GOT3 (cell line): ENCODE measurements at places on chromosomes 1 and 21.

DNA sequence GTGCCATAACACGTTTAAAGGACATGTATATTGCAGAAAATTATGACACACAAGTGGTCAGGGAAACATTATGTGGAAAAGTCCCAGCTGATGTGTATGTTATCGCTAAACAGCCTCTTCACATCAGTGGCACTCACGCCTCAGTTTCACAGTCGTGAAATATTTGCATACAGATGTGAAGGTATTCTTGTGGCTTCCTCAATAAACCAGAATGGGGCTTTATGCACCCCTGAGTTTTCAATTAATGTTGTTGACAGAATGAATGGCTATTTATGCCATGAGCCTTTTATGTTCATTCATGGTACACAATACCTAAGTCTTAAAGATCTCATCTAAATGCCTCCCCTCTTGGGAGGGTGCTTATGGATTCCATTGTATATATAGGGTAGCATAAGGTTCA lies 202.1 kb upstream of the ADGRL2 start:
- no peak for DNase-seq

DNA sequence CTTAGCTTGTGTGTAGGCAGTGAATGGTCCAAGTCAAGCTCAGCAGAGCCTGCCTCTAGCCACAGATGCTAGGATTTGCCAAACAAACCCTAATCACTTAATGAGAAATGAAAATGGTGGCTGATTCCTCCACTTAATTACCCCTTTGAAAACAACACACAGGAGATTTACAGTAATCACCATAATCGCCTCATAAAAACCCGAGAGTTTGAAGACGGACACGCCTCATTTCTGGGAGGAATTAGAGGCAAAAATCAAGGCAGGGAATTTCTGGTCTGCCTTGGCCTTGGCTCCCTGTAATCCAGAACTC lies 16.3 kb upstream of the FOXE3 start:
- no peak for DNase-seq

- DNase-seq: no peak
Observed at GRCh38 chr1:78520216-78520615, 29.4 kb downstream of the PTGFR start.

DNA sequence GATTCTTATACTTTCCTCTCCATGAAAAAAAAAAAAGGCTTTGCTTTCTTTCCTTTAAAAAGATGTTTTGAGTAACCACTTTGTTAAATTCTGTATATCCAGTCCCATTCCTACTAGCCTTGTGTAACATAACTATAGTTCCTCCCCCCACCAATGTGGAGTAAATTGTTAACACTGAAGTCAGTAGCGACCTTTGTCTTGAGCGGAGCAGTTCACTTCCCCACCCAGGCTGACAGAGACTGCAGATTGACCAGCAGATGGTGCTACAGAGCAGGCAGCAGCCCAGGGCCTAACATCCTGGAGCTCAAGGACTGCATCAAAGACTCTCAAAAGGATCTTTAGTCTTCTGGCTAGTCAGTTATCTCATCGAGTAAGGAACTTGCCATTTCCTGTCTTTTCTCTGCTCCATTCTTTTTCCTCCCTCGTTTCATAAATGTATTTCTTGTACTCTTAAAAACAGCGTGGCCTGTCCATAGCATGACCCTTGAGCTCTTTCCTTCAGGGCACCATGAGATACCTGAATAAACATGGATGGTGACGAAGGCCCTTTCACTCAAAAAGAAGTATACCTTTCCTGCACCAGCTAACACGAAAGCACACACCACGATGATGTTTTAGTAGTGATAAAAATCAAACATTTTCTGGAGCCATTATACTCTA lies 503.5 kb upstream of the PKN2 start:
- peak; percentile 1 for DNase-seq

DNA sequence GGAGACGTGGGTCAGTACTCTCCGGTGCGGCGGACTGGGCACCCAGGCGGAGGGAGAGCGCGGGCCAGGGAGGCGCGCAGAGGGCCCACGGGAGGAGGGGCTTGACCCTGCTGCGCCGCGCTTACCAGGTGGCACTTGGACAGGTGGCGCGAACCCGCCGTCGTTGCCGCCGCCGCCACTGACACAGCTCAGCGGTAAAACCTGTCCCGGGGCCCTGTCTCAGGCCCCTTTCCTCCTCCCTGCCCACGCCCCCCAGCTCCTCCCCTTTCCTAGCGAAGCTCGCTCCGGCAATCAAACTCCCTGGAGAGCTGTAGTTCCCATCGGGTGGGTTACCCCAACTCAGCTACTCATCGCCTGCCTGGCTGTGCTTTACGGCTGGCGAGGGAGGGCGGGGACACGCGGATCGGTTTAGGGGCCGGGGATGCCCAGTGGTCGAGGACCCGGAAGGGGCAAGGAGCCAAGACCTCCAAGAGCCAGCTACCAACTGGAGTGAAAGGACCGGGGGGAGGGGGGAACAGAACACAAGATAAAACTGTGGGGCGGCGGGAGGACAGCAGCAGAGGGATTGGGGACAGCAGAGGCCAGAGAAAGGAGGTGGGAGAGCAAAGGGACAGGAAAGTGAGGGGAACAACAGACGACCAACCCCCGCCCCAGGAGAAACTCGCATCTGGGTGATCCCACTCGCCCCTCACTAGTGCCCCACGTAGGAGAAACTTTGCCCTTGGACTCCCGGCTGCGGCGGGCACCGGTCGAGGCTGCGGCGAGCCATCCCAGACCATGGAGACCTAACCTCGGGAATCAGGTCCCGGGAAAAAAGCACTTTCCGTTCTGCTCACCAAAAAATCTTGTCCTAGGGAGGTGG lies 2.9 kb downstream of the GFI1 start:
- DNase-seq: no peak

- DNase-seq: no peak
Observed at GRCh38 chr1:2556678-2557481, 709 bp downstream of the TNFRSF14 start.

- no peak for DNase-seq
Observed at GRCh38 chr1:58157256-58157655, 389.3 kb downstream of the OMA1 start.

- no peak for DNase-seq
Observed at GRCh38 chr21:38637161-38637560, 138.9 kb upstream of the ERG start.
